ENCODE measurements at places on chromosomes 2 and 18.

DNA sequence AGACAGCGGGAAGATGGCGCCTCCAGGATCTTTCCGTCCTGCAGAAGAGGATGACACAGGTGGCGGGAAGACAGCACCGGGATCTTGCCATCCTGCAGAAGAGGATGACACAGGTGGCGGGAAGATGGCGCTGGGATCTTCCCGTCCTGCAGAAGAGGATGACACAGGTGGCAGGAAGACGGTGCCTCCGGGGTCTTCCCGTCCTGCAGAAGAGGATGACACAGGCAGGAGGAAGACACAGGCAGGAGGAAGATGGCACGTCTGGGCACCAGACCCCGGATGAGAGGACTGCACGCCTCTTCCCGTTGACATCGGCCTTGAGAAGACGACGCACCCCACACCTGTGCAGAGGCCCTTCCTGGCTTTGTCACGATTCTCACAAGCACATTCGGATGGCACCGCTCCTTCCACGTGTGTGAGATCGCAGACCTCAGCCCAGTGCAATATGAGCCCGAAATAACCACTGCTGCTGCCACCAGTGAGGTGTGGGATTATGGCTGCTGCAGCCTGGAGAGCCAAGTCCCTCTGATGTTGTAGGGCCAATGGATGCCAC is 79.4 kb upstream of the SNTG2 start:
- DNase-seq = no peak

- no peak for DNase-seq
Observed at GRCh38 chr2:3319745-3320566, 57.7 kb downstream of the EIPR1 start.

GRCh38 chr2:198973181-198973580 is 484.6 kb downstream of the SATB2 start:
- DNase-seq = no peak

GRCh38 chr2:217223222-217223930 is 363.5 kb upstream of the TNP1 start:
- peak; percentile 91 for DNase-seq

DNA sequence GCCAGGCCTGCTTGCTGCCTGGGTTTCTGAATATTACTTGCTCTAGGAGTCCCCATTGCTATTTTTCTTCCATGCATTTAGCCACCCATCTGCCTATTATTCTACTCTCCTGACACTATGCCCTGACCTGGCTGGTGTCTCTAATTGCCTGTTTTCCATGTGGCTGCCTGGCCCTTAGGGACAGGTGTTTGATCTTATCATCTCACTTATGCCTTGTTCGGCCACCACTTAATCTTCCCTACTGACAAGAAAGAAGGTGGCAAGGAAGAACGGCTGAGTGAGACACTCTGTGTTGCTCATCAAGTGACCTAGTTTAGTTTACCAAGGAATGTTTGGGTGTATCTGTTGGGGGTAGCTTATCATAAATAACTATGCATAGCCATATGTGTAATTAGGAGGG is 50.4 kb upstream of the RAPH1 start:
- DNase-seq = no peak

DNA sequence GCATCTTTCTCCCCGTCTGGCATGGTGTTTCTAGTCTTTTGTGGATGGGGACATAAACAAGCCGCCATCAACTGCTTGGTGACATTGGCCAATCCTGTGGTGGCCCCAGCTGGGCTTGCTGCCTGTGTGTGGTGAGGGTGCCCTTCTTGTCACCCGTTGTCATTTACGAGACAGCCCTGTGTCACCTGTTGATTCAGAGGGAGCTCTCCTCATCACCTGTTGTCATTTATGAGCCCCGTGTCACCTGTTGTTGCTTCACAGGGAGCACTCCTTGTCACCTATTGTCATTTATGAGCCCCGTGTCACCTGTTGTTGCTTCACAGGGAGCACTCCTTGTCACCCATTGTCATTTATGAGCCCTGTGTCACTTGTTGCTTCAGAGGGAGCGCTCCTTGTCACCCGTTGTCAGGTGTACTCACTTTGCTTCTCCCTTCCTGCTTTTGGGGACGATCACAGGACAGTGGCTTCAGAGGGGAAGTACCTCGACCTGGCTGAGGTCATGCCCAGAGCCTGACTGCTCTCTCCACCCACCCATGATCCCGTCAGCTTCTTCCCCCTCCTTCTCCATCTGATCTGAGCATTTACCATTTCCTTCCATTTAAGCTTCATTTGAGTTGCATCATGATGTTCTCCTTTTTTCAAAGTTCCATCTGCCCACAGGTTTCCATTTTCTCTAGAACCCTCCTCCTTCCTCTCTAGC is 29.1 kb downstream of the HPCAL1 start:
- no peak for DNase-seq

DNA sequence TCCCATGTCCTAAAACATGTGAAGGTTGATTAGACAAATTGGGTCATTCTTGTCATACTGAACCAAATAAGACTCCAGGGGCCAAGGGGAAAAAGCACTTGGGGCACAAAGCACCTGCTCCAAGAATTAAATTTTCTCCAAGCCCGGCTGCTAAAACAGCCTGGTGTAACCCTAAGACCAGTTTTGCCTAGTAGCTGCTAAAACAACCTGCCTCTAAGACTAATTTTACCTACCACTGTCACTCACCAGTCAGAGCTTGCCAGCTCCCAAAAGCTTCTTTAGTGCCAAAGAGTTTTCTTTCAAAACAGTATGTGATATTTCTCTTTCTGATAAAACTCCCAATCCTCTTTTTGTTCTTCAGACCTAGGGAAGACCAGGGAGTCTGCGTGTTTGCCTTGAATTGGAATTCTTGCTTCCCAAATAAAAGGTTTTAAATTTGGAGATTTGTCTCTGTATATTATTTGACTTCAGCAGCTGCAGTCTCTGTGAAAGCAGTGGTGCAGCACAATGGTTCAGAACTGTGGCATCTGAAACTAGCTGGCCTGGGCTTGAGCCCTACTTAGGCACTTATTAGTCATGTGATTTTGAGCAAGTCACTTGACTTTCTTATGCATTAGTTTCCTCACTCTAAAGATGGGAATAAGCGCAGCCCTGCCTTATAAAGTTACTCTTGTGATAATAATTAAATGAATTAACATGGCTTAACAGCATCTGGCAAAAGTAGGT is 16.2 kb upstream of the APOB start:
- no peak for DNase-seq

DNA sequence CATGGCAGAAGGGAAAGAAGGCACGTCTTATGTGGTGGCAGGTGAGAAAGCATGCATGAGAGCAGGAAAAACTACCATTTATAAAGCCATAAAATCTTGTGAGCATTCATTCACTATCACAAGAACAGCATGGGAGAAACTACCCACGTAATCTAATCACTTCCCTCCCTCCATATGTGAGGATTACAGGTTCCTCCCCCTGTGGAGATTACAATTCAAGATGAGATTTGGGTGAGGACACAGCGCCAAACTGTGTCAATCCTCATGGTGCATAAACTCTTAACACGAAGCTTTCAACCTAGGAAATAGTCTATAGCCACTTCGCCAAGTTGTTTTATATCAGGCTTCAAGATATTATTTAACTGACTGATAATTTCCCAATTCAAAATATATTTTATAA is 595.5 kb downstream of the FBXO15 start:
- DNase-seq = no peak

DNA sequence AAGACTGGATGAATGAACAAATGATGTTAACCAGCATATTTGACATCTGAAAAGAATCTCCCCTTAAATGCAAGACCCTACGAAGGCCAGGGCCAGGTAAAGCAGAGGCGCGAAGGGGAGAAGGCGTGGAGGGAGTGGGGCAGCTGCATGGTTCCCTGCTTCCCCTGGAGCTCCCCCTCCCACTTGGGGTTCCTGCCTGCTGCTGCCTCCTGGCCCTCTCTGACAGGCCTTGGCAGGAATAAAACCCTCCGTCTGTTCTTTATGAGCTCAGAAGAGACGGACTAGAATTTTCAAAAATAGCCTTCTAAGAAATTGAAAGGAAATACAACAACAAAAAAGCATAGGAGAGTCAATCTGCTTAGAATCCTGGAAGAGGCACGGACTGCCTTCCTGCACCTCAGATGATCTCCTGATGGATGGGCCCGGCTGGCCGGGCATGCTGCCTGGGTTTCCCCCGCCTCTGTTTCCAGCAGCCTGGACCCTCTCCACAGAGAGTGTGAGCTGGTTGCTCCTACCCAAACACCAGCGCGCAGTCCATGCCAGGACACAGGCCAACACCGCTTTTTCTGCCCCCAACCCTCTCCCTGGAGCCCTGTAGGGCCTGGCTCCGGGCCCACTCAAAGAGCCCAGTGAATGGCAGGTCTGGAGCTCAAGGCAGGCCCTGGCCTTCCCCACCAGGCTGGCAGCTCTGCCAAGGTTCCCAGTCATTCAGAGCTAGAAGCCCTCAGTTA is 23.9 kb downstream of the CFAP65 start:
- no peak for DNase-seq

- DNase-seq = no peak
Observed at GRCh38 chr18:67717800-67718199, 201.3 kb upstream of the DSEL start.

GRCh38 chr2:146412625-146413024 is 1432.2 kb upstream of the ACVR2A start:
- no peak for DNase-seq

- DNase-seq = no peak
Observed at GRCh38 chr2:168243061-168243460, 4.3 kb downstream of the STK39 start.

GRCh38 chr2:86563650-86564061 is 413 bp upstream of the CHMP3 start:
- no peak for DNase-seq

DNA sequence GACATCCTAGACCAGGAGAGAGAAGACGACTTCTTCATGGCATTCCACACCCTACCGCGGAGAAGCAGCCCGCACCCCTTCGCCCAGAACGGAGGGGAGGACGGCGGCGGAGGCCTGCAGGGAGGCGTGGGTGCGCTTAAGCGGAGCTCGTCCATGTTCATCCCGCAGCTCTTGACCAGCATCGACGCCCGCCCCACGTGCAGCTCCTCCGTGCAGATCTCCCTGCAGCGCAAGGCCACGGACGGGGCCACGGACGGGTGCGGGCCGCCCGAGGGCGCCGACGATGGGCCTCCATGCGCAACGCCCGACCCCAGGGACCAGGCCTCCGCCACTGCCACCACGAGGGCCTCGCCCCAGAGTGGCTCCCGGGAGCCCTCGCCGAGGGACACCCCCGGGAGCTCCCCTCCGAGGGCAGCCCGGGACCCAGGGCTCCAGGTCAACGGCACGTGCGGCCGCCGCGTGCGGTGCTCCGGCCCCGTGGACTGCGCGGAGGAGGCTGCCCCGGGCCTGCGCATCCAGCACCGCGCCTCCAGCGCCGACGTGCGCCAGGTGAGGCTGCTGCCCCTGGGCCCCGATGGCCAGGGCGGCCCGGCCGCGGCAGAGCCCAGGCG is 211.8 kb downstream of the NEDD4L start:
- DNase-seq = no peak

DNA sequence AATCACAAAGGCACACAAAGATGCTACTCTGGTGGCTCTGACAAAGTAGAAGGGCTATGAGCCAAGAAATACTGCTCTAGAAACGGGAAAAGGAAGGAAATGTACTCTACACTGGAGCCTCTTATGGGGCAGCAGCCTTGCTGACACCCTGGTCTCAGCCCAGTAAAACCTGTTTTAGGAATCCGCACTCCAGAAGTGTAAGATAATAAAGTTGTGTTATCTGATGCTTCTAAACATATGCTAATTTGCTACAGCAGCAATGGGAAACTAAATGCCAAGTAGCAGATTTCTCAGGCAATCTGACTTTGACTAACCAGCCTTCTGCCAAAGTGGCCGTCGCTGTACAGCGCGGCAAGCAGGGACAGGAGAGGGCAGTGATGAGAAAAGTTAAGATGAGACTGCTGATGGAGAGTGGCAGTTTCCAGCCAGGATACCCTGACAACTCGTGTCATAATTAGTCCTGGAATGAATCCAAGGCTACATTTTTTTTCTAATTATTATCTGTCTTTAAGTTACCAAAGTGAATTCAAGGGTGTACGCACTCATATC is 99.0 kb downstream of the NETO1 start:
- no peak for DNase-seq

DNA sequence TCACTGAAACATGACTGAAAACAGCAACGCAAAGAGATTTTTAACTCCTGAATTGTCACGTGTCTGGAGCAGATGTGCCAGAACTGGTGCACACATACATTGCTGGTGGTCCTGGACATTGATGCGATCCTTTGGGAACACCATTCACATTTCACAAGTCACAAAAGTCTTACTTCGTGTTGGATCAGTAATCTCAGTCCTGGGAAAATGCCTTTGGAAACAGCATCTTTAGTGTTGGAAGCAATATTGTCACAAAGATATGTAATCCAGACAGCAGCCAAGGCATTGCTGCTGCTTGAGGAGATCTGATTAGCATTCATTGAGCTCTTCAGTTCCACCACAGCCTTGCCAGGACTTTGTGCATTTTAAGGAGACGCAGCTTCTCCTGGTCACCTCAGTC is 126.2 kb upstream of the SH3BP4 start:
- DNase-seq = no peak

- DNase-seq = no peak
Observed at GRCh38 chr2:64914735-64915509, 74.3 kb upstream of the SLC1A4 start.

- no peak for DNase-seq
Observed at GRCh38 chr2:43939695-43940256, 56.0 kb downstream of the LRPPRC start.

DNA sequence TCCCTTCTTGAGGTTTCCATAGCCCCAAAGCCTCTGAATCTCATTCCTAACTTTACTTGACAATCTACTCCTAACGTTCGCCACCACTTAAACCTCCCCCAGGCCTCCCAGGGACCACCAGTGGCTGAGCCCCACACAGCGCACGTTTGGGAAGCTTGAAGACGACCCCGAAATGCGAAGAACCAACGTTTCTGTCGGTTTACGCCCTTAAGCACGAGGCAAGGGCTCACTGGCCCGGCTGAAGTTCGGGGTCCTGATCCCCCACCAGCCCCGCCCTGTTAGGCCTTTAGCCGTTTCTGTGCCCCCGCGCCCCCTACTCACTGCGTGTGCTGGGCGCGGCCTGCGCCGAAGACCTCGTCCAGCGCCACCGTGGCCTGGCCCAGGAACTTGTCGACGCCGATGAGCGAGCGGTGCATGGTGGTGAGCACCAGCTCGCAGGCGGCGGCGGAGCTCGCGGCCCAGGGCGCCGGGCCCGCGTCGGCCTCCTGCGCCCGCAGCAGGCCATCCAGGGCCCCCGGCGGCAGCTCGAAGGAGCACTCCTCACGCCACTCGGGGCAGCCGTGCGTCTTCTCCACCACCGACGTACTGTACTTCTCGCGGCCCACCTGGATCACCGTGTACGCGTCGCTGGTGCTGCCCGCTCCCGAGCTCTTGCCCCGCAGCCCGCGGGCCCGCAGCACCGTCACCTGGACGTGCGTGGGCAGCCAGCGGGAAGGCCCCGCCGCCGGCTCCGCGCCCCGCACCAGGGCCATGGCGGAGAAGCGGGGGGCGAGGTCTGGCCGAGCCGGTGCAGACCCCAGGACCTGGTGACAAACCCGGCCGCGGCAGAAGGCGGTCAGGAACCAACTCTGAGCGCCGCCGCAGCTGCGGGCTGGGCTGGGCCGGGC is 479 bp downstream of the RAB11FIP5 start:
- DNase-seq = peak; percentile 64

DNA sequence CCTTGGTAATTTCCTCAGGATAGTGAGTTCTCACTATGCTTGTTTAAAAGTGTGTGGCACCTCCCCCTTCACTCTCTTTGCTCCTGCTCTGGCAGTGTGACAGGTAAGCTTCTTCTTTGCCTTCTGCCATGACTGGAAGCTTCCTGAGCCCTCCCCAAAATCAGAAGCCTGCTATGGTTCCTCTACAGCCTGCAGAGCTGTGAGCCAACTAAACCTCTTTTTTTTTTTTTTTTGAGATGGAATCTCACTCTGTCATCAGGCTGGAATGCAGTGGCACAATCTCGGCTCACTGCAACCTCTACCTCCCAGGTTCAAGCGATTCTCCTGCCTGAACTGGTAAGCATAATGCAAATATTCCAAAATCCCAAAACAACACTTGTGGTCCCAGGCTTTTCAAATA is 80.0 kb downstream of the SOWAHC start:
- DNase-seq = peak; percentile 67

Data from SJSA1 (cell line).